ENCODE measurements at places on chromosomes 6 and 20. TPM values are rescaled to one million over a fixed set of nuclear protein-coding genes. Genes with fewer than 3 reads are reported as not detected.

KIF16B gene
- 9.4 TPM for total RNA-seq

ZKSCAN8 gene
- 8.7 TPM for total RNA-seq

THEMIS gene
- not detected for total RNA-seq

ANKRD66 gene
- not detected for total RNA-seq

FRS3 gene
- 2.1 TPM for total RNA-seq

KIAA1755 gene
- 18.0 TPM for total RNA-seq

NTSR1 gene
- not detected for total RNA-seq

SLC17A1 gene
- total RNA-seq = not detected
